ENCODE measurements at places on chromosomes 7 and 10. TPM values are rescaled to one million over a fixed set of nuclear protein-coding genes. Genes with fewer than 3 reads are reported as not detected.

BICC1 gene
- not detected for total RNA-seq

AEBP1 gene
- total RNA-seq: 14.6 TPM

UBTD1 gene
- 1.9 TPM for total RNA-seq

DNAH11 gene
- total RNA-seq: 9.9 TPM

PKD2L1 gene
- total RNA-seq: not detected

TDRD1 gene
- 0.31 TPM for total RNA-seq

KAZALD1 gene
- 1.3 TPM for total RNA-seq

ADAM22 gene
- 1.3 TPM for total RNA-seq

APBB1IP gene
- total RNA-seq: 43.1 TPM

PPP1R17 gene
- not detected for total RNA-seq

FKBP6 gene
- total RNA-seq: not detected

BMPER gene
- not detected for total RNA-seq
